ENCODE measurements at places on chromosomes 12 and 14.

DNA sequence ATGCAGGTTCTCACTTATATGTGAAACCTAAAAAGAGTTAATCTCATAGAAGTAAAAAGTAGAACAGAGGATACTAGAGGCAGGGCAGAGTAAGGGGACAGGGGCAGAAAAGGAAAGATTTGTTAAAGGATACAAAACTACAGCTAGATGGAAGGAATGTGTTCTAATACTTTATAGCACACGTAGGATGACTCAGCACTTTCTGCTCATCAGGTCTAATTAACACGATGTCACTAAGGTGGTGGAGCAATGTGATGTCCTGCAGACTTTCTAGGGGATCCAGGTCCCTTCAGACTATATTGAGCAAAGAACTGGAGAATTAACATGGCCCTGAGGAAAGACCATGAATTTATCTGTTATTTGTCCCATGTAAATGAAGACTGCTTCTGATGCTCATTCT lies 80.8 kb upstream of the CMKLR1 start:
- no peak for DNase-seq

DNA sequence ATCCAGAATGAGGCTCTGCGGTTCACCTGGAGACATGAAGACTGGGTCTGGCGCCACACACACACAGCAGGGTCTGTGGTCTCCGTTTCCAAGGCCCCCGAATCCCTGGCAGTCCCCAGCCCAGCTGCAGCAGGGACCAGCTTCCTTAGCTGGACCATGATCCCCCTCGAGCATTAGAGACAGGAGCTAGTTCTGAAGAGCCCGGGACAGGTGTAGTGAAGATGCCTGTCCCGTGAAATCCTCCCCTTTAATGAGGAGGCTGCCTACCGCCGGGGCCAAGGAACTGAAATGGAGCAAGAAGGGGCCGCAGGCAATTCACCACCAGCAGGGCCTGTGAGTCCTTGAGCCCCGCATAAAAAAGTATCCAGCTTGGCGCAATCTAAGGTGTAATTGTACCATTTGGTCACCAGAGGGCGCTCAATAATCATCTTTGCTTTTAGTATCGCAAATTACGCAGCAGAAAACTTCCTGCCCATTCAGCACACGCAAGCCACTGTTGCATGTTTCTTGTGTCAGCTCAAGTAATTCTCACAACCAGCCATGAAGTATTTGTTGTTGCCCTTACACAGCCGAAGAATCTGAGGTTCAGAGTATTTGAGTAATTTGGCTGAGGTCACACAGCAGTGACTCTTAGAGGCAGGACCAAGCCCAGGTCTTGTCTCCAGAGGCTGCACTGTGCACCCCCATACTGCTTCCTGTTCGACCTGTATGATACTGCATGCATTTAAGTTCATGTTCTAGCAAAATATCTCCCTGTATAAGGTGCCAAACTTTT lies 54.3 kb upstream of the PPP2R5C start:
- peak; percentile 70 for DNase-seq

DNA sequence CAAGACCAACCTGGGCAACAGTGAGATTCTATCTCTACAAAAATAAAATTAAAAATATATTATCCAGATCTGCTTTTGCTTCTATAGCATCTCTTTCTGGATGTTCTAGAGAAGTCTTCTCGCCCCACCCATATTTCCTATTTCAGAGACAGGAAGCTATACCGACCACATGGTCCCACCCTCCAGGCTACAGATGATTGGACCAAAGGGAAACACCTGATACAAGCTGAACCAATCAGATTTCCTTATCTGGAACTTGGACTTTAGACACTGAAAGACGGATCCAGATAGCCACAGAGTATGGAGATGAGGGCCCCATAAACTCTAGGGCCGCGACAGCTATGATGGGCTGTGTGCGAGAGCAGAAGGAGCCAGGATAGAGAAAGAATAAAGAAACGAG lies 48.7 kb downstream of the CCDC60 start:
- no peak for DNase-seq

DNA sequence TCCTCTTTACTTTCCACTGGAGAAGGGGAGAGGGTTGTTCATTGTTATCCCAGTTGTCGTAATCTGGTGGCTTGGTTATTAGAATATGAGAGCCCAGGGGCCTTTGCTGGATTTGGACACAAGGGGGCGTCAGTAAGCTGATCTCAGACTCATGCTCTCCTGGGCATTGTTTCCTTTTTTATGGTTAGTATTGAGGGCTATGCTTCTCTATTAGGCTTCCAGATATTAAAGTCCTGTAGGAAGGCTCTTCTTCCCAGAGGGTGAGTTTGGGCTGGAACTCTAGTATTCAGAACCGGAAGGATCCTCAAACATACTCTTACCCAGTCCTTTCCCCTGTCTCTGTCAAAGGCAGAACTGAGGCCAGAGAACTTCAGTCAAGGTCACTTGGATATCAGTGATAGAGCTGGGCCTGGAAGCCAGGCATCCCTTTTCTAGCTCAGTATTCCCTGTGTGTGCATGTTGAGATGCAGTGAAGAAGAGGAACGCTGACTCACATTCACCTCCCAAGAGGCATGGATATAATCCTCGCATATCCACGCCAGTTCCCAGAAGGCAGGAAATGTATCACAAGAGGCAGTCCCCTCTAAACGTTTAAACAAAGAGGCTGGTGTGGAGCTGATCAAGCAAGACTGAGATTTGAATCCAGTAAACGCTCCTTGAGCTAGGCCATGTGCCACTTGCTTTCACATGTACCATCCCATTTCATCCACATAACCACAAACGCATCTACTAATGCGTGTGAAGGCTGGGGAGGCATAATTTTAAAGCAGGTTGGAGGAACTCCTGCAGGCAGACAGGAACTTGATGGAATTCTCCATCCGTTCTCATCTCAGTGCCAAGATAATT lies 41.6 kb downstream of the UBE3B start:
- peak; percentile 82 for DNase-seq

All from AG08395 (cell line).